ENCODE measurements at places on chromosomes 12 and 14.

- DNase-seq = no peak
These were observed 171.7 kb downstream of the SLC5A8 start for GRCh38 chr12:101038289-101038871.

- DNase-seq = no peak
These were observed 1.4 kb downstream of the EGLN3 start for GRCh38 chr14:33949411-33949893.

GRCh38 chr14:51901475-51902024 lies 41.1 kb downstream of the GNG2 start:
- DNase-seq = no peak

DNA sequence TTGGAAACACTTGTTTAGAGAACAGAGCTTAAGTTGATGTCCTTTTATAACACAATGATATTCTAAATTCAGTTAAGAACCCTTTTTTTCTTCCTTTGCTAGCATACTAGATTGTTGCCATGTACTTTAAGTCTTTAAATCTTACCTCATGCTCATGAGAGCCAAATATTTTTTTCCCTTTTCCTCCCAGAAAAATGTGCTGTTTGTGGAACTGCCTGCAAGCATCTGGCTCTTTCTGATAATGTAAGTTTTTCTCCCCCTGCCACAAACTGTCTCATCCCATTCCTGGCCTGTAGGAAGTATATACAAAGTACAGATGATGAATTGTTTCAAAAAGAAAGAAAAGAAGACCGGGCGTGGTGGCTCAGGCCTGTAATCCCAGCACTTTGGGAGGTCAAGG lies 5.3 kb downstream of the RNF212B start:
- no peak for DNase-seq

DNA sequence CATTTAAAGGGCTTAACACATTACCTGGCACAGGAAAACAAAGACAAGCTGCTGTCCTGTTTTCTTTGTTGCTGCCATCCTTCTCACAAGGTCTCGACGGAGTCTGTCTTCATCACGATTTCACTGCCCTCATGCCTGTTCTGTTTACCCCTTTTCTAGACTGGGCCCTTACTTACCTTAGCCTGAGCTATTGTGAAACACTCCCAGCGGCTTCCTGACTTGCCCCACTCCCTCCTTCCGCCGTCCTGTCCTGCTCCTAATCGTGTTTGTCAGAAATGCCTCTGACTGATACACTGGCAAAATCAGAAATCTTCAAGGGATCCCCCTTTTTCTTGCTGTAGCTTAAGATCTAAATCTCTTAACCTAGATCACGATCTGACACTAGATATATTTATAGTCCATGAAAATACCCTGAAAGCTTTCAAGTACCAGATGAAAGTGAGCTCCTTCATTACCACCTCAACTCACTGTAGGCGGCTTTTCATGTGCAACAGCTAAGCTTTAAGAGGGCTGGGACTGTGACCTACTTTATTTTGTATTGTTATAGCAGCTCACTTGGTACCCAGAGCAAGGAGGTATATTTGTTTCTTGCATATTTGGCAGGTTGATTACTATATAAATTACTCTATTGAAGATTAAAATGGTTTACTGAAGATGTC lies 32.1 kb downstream of the TECPR2 start:
- DNase-seq = no peak

DNA sequence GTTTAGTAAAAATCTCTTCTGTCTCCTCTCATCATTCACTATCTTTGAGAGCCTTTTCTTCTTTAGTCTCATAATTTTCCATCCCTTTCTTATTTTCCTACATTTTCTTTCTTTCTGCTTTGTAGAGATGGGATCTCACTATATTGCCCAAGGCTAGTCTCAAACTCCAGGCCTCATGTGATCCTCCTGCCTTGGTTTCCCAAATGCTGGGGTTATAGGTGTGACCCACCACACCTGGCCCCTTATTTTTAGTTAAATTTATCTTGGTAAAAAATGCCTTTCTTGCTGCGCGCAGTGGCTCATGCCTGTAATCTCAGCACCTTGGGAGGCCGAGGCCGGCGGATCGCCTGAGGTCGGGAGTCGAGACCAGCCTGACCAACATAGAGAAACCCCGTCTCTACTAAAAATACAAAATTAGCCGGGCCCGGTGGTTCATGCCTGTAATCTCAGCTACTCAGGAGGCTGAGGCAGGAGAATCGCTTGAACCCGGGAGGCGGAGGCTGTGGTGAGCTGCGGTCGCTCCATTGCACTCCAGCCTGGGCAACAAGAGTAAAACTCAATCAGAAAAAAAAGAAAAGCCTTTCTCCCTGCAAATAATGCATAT lies 996 bp downstream of the SLC2A3 start:
- DNase-seq = no peak

Data from activated CD4-positive, CD25-positive, alpha-beta regulatory T cell (primary cell).